ENCODE measurements at places on chromosomes 2 and 18.
A peak's percentile ranks its signal among the peaks of the same experiment; 100 is the strongest.

GRCh38 chr2:96617012-96617411 lies 21.1 kb downstream of the KANSL3 start:
- no peak for DNase-seq

- no peak for DNase-seq
These were observed 41.6 kb downstream of the MGAT5 start for GRCh38 chr2:134295441-134295840.

DNA sequence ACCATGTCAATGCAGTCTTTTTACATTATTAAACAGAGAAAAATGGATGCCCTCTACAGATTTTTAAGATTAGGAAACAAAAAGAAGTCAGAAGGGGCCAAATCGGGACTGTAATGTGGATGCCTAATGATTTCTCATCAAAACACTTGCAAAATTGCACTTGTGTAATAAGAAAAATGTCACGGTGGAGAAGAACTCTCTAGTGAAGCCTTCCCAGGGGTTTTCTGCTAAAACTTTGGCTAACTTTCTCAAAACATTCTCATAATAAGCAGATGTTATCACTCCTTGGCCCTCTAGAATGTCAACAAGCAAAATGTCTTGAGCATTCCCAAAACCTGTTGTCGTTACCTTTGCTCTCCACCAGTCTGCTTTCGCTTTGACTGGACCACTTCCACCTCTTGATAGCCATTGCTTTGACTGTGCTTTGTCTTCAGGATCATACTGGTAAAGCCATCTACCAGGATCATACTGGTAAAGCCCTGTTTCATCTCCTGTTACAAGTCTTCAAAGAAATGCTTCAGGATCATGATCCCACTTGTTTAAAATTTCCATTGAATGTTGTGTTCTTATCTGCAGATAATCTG lies 226.8 kb downstream of the TNS1 start:
- no peak for DNase-seq

DNA sequence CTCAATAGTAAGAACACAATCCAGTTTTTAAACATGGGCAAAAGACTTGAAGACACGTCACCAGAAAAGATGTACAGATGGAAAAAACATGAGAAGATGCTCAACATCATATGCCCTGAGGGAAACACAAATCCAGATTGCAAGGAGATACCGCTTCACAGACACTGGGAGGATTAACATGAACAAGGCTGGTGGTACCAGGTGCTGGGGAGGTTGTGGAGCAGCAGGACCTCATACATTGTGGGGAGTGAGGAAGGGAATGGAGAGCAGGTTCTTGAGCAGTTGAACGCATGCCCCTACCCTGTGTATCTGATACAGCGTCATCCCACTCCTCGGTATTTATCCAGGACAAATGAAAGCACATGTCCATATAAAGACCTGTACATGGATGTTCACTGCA lies 72.1 kb downstream of the ARHGEF4 start:
- no peak for DNase-seq

GRCh38 chr2:62178741-62179271 lies 17.1 kb upstream of the B3GNT2 start:
- no peak for DNase-seq

- DNase-seq = no peak
These were observed 257.4 kb upstream of the SLC14A2 start for GRCh38 chr18:45357686-45358470.

GRCh38 chr18:57782049-57782448 lies 21.1 kb downstream of the ATP8B1 start:
- DNase-seq = no peak

GRCh38 chr2:200455958-200456421 lies 53.9 kb downstream of the KCTD18 start:
- DNase-seq = peak; percentile 92

Measured in MV-4-11 (cell line).